HS-5 (cell line): ENCODE measurements at places on chromosomes 12 and 14.

DNA sequence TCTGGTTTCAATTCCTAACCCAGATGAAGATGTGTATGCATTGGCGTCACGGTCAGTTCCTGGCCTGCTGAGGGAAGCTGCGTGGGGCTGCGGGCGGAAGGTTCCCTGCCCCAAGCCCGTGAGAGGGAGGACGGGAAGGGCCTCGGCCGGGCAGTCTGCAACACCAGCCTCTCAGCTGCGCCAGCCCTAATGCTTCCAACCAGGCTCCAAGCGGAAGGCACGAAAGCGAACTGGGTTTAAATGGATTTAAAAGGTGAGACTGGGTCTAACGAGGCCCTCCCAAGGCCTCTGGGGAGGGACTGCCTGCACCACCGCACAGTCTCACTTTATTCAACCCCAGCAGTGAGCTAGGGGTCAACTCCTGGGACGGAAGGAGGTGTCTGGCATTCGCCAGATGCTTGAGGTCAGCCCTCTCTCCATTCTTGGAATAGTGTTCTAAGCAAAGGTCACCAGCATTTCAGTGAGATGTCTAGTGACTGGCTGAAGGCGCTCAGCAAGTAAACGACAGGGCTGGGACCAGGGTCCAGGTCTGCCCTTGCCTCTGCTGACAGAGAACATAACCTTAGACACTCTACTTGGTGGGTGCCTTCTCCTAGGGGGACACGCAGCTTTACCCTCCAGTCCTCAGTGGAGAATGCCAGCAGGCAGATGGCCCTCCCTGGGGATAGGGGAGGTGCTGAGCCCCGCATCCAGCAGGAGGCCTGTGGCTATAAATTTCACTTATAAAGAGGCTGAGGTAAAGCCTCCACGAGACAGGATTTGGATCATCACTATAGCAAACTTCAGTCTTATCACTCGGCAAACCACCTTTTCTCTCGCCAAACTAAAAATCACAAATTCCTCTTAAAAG, 92.2 kb downstream of the PIWIL1 start:
- no peak for DNase-seq

GRCh38 chr12:68497702-68498101, 113.0 kb upstream of the RAP1B start:
- DNase-seq = peak; percentile 80

- DNase-seq = no peak
These were observed 149.3 kb downstream of the DPF3 start for GRCh38 chr14:72744416-72745120.

- DNase-seq = no peak
These were observed 59.9 kb downstream of the HCAR2 start for GRCh38 chr12:122643207-122643805.
